Naive thymus-derived CD4-positive, alpha-beta T cell (primary cell): ENCODE measurements at places on chromosomes 12 and 14.
A peak's percentile ranks its signal among the peaks of the same experiment; 100 is the strongest.

GRCh38 chr12:92845329-92845728, 83.8 kb downstream of the EEA1 start:
- H3K4me1 ChIP-seq = no peaks in the 10 kb centered on the region
- H3K4me3 ChIP-seq = no peak overlapping the region
- no peaks in the 10 kb centered on the region for H3K36me3 ChIP-seq

DNA sequence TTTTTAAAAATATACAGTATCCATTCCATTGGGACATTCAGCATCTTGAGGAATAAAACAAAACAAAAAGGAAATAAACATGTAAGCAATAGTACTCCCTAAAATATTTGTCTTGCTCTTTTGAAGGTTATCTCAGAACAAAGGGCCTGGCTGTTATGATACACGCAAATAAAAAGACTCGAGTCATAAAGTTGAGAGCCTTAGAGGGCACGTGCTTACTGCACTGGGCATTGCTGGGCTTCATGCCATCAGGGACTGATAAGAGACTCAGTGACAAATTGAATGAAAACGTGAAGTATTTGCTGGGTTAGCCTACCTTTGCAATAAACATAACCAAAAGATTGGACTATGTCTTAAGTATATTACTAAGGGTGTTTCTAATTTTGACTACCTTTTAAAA, 118.9 kb downstream of the SLC35F4 start:
- no peaks in the 10 kb centered on the region for H3K27me3 ChIP-seq
- H3K27ac ChIP-seq = no peak overlapping the region
- no peak for DNase-seq
- no peaks in the 10 kb centered on the region for H3K36me3 ChIP-seq
- no peak overlapping the region for H3K4me3 ChIP-seq
- no peaks in the 10 kb centered on the region for H3K4me1 ChIP-seq

DNA sequence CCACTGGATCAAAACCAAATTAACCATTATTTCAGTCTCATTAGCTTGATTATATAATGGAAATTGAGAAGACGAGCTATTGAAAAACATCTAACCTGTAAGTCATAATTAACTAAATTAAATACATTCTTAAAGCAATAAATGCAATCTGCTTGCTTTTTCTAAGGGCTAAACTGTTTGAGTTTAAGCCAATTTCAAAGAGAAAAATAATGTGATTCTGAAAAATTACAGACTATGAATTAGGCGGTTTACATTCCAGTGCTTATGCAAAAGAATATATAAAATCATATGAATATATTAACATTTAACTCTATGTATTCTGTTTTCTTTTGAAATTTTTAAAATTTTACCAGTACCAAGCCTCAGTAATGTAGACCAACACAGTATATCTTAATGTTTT, 1349.4 kb downstream of the FSCB start:
- no peaks in the 10 kb centered on the region for H3K36me3 ChIP-seq
- H3K27me3 ChIP-seq = no peaks in the 10 kb centered on the region
- H3K27ac ChIP-seq = no peak overlapping the region
- no peak overlapping the region for H3K4me3 ChIP-seq
- no peaks in the 10 kb centered on the region for H3K4me1 ChIP-seq
- DNase-seq = no peak

GRCh38 chr12:112282920-112283319, 99.3 kb downstream of the HECTD4 start:
- peaks cover 2% of the 10 kb centered on the region for H3K36me3 ChIP-seq
- no peak for DNase-seq
- no peaks in the 10 kb centered on the region for H3K27me3 ChIP-seq
- no peaks in the 10 kb centered on the region for H3K4me1 ChIP-seq
- no peak overlapping the region for H3K27ac ChIP-seq

DNA sequence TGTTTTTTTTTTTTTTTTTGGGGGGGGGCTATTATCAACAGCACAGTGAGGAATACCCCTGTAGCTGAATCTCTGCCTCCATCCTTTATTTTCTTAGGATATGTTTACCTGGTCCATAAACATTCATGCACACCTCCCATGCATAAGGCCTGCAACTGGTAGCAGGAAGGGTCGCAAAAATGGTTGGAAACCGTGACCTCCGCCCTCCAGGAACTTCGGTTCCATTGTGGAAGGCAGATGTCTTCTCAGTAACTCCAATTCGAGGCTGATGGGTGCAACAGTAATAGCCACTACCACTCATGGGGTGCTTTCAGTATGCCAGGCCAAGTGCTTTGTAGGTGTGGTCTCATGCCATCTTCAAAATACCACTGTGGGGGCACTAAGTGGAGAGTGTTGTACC, 40.2 kb downstream of the ACACB start:
- H3K4me1 ChIP-seq = peaks cover 10% of the 10 kb centered on the region
- DNase-seq = no peak
- no peak overlapping the region for H3K27ac ChIP-seq
- no peak overlapping the region for H3K4me3 ChIP-seq
- H3K27me3 ChIP-seq = no peaks in the 10 kb centered on the region

DNA sequence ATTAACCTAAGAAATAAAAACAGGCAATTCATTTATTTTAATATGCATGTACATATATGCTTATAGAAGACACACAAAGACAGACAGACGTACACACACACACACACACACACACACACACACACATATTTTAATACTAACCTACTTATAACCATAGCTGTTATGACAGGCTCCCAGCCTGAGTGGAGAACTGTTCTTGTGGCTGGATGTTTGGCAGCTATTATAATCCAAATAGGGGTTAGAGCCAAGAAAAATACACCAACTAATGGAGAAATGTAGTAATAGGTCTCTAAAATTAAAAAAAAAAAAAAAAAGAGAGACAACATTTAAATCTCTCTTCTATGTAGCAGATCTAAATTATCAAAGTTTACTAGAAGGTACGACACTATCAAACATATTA, 91.8 kb downstream of the SLC41A2 start:
- no peak overlapping the region for H3K27ac ChIP-seq
- no peaks in the 10 kb centered on the region for H3K27me3 ChIP-seq
- no peak overlapping the region for H3K4me3 ChIP-seq
- DNase-seq = no peak
- H3K4me1 ChIP-seq = no peaks in the 10 kb centered on the region

DNA sequence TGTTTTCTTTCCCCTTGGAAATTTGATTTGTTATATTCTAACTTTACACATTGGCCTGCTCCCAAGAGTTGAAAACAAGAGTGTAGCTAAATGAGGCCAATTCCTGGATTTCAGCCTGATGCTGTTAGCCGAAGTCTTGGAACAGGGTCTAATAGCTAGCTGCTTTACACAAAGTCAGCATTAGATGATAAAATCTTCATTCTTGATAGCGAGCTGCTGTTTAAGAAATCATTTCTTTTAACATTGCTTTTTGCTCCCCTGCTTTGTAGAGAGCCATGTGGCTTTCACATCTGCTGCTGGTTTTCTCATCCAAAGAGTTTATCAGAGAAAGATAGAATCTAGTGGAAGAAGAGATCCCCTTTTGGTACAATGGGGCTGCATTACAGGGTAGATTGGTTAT, 22.3 kb downstream of the FBXW8 start:
- no peaks in the 10 kb centered on the region for H3K36me3 ChIP-seq
- no peak overlapping the region for H3K27ac ChIP-seq
- no peak for DNase-seq
- H3K4me3 ChIP-seq = no peak overlapping the region

- no peak overlapping the region for H3K27ac ChIP-seq
- no peak overlapping the region for H3K4me3 ChIP-seq
- H3K27me3 ChIP-seq = no peaks in the 10 kb centered on the region
- no peak for DNase-seq
- H3K36me3 ChIP-seq = no peaks in the 10 kb centered on the region
Observed at GRCh38 chr14:55556929-55557623, 22.9 kb upstream of the KTN1 start.

DNA sequence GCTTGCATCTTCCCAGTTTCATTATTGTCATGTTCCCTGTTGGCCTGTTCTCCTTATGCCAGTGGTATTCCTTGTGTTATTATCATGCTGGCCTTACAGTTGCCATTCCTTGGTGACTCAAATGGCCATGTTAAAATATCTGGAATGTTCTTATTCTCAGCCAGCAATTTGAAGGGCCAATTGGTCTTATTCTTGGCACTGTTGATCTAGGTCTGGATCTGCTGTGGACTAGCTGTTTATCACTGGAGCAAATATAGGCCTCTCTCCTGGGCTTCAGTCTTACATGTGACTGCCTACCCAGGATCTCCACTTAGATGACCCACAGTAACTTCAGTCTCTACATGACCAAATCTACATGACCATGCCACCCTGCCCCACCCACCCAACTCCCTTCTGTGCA, 5.4 kb downstream of the CIPC start:
- H3K36me3 ChIP-seq = peaks cover 23% of the 10 kb centered on the region
- H3K4me1 ChIP-seq = peaks cover 6% of the 10 kb centered on the region
- no peak overlapping the region for H3K4me3 ChIP-seq
- no peak overlapping the region for H3K27ac ChIP-seq

- no peaks in the 10 kb centered on the region for H3K36me3 ChIP-seq
- no peak overlapping the region for H3K4me3 ChIP-seq
- no peaks in the 10 kb centered on the region for H3K27me3 ChIP-seq
- no peaks in the 10 kb centered on the region for H3K4me1 ChIP-seq
- no peak overlapping the region for H3K27ac ChIP-seq
Observed at GRCh38 chr14:102957222-102957621, 34.8 kb downstream of the AMN start.

- peaks cover 14% of the 10 kb centered on the region for H3K4me1 ChIP-seq
- no peaks in the 10 kb centered on the region for H3K36me3 ChIP-seq
- no peak overlapping the region for H3K4me3 ChIP-seq
- DNase-seq = no peak
- H3K27ac ChIP-seq = peak overlapping the region; percentile 31
Observed at GRCh38 chr14:89543425-89543790, 126.4 kb upstream of the FOXN3 start.

GRCh38 chr12:114876968-114877680, 193.1 kb upstream of the TBX3 start:
- no peak for DNase-seq
- no peak overlapping the region for H3K4me3 ChIP-seq
- H3K4me1 ChIP-seq = no peaks in the 10 kb centered on the region
- no peaks in the 10 kb centered on the region for H3K27me3 ChIP-seq
- H3K27ac ChIP-seq = no peak overlapping the region

DNA sequence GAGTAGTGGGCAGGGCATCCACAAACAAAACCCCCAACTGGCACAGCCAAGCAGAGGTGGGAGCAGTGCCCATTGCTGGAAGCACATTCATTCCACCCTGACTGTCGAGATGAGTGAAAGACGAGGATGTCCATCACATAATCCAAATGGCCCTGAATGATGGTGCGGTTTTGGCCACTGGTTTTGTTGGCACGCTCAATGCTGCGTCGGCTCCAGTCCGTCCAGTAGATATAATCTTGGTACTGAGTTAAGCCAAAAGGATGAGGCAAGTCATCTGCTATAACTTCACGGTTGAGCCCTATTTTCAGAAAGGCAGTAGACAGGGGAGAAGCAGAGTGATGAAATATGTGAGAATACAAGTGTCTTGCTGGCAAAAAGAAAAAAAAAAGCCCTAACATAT, 88.1 kb downstream of the BCL2L14 start:
- no peaks in the 10 kb centered on the region for H3K27me3 ChIP-seq
- H3K27ac ChIP-seq = no peak overlapping the region
- no peaks in the 10 kb centered on the region for H3K4me1 ChIP-seq
- DNase-seq = no peak

GRCh38 chr12:65126482-65126881, 5.4 kb upstream of the WIF1 start:
- no peaks in the 10 kb centered on the region for H3K36me3 ChIP-seq
- H3K4me1 ChIP-seq = no peaks in the 10 kb centered on the region
- no peak overlapping the region for H3K4me3 ChIP-seq
- H3K27me3 ChIP-seq = no peaks in the 10 kb centered on the region

GRCh38 chr14:38211255-38211735, 3.6 kb downstream of the SSTR1 start:
- no peaks in the 10 kb centered on the region for H3K36me3 ChIP-seq
- no peak overlapping the region for H3K4me3 ChIP-seq
- peaks cover 6% of the 10 kb centered on the region for H3K4me1 ChIP-seq
- DNase-seq = no peak

DNA sequence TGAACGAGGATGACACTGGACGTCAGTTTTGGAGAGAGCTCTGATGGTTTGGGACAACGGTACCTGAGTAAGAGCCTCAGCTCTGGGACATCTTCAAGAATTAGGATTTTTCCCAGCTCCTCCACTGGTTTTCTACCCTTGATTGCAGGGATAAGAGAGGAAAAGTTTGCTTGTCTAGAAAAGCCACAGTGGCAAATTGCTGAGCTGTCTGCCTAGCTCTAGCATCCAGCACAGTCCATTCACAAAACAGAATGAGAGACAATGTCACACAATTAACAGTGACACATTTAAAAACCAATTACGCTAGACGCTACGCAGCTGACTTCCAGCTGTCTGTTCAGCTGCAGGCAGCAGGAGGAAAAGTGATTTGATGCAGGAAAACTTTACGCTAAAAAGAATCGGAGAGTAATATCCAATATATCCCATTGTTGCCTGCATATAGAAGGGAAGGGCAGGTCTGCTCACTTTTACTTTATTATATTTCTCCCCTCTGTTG, 168.1 kb upstream of the PRICKLE1 start:
- DNase-seq = no peak
- H3K4me1 ChIP-seq = no peaks in the 10 kb centered on the region
- no peaks in the 10 kb centered on the region for H3K36me3 ChIP-seq
- no peaks in the 10 kb centered on the region for H3K27me3 ChIP-seq
- no peak overlapping the region for H3K27ac ChIP-seq
- no peak overlapping the region for H3K4me3 ChIP-seq

DNA sequence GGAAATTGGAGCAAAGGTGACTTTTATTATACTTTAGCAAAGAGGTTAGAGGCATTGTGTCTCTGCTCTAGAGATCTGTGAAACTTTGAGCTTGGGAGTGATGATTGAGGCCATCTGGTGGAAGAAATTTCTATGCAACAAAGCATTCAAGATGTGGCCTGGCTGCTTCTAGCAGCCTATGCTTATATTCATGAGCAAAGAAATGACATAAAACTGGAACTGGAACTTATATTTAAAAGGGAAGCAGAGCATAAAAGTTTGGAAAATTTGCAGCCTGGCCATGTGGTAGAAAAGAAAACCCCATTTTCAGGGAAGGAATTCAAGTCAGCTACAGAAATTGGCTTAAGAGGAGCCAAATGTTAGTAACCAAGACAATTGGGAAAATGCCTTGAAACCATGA, 70.4 kb downstream of the SDR9C7 start:
- H3K4me3 ChIP-seq = no peak overlapping the region
- no peaks in the 10 kb centered on the region for H3K36me3 ChIP-seq
- peaks cover 3% of the 10 kb centered on the region for H3K27me3 ChIP-seq
- H3K4me1 ChIP-seq = no peaks in the 10 kb centered on the region
- no peak for DNase-seq
- no peak overlapping the region for H3K27ac ChIP-seq

DNA sequence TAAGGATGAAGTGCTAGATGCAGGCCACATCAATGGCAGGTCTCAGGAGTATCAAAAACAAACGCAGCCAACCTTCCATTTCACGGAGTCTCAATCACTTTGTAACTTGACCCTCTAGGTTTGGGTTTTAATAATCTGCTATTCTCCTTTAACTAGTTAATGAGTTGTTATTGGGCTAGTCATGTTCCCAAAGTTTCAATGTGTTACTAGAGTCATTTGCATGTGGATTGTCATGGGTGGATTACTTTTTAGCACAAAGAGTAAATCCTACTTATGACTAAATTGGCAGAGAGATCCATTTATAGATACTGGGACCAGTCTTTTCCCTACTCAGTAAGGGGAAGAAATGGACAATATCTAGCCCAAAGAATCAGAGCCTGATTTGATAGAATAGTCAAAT, 151.0 kb downstream of the BCAT1 start:
- H3K27me3 ChIP-seq = no peaks in the 10 kb centered on the region
- no peak overlapping the region for H3K27ac ChIP-seq
- H3K4me1 ChIP-seq = no peaks in the 10 kb centered on the region
- H3K36me3 ChIP-seq = no peaks in the 10 kb centered on the region
